Keratinocyte (primary cell): ENCODE measurements at places on chromosomes 12 and 14. TPM values are rescaled to one million over a fixed set of nuclear protein-coding genes. Genes with fewer than 3 reads are reported as not detected.

The EID3 gene
- polyA plus RNA-seq = 0.75 to 1.8 TPM (median 1.2 TPM) in 3 replicates

DNA sequence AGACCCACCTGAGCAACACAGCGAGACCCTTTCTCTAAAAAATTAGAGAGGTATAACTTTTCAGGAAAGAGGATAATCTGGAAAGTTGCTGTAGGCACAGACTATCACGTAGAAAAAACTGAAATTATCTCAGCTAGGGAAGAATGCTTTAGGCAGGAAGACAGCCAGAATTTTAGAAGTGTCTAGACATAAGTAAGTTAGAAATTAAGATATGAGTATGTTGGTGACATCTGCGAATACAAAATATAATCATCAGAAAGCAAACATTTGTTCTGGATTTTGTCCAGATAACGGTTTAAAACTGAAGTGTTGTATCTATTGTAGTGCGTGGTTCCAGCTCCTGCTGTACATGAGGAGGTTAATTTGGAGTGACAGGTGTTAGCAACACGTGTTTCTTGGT is 123.2 kb downstream of the FBXL14 start:
- DNase-seq = no peak
- no peaks in the 10 kb centered on the region for H3K27me3 ChIP-seq
- H3K27ac ChIP-seq = no peak overlapping the region
- H3K36me3 ChIP-seq = no peaks in the 10 kb centered on the region
- H3K4me1 ChIP-seq = peaks cover 30% of the 10 kb centered on the region

- H3K4me1 ChIP-seq = no peaks in the 10 kb centered on the region
- H3K27me3 ChIP-seq = no peaks in the 10 kb centered on the region
- H3K36me3 ChIP-seq = peaks cover 8% of the 10 kb centered on the region
These were observed 26.4 kb downstream of the TM7SF3 start for GRCh38 chr12:26987634-26988424.

DNA sequence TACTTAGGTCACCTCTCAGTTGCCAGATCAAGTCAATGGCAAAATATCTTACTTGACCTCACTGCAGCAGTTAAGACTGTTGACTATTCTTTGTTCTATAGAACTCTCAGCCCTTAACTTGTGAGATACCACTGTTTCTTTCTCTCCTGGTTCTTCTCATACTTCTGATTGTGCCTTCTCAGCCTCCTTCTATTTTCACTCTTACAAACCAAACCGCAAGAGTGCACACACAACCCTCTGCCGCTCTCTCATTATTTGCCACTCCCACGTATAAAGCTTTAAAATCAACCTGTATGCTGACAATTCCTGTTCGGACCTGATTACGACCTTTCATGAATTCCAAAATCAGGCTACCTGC is 4.5 kb downstream of the E2F7 start:
- no peaks in the 10 kb centered on the region for H3K27me3 ChIP-seq
- no peak for DNase-seq
- H3K36me3 ChIP-seq = peaks cover 5% of the 10 kb centered on the region
- no peak overlapping the region for H3K4me3 ChIP-seq
- H3K4me1 ChIP-seq = peaks cover 24% of the 10 kb centered on the region

- H3K4me1 ChIP-seq = no peaks in the 10 kb centered on the region
- H3K27ac ChIP-seq = no peak overlapping the region
- no peak overlapping the region for H3K4me3 ChIP-seq
- H3K36me3 ChIP-seq = no peaks in the 10 kb centered on the region
These were observed 42.6 kb downstream of the TMEM63C start for GRCh38 chr14:77224212-77224611.

- H3K36me3 ChIP-seq = no peaks in the 10 kb centered on the region
- H3K27ac ChIP-seq = no peak overlapping the region
- no peak for DNase-seq
- H3K27me3 ChIP-seq = no peaks in the 10 kb centered on the region
These were observed 26.3 kb downstream of the CMA1 start for GRCh38 chr14:24481622-24482324.

- H3K36me3 ChIP-seq = no peaks in the 10 kb centered on the region
- H3K4me1 ChIP-seq = no peaks in the 10 kb centered on the region
- H3K4me3 ChIP-seq = no peak overlapping the region
- H3K27ac ChIP-seq = no peak overlapping the region
- peaks cover 5% of the 10 kb centered on the region for H3K27me3 ChIP-seq
These were observed 18.7 kb upstream of the FBRSL1 start for GRCh38 chr12:132471011-132471857.

- no peak overlapping the region for H3K27ac ChIP-seq
- no peaks in the 10 kb centered on the region for H3K4me1 ChIP-seq
- no peaks in the 10 kb centered on the region for H3K27me3 ChIP-seq
- no peak for DNase-seq
These were observed 38.0 kb downstream of the RIMBP2 start for GRCh38 chr12:130677957-130678558.

DNA sequence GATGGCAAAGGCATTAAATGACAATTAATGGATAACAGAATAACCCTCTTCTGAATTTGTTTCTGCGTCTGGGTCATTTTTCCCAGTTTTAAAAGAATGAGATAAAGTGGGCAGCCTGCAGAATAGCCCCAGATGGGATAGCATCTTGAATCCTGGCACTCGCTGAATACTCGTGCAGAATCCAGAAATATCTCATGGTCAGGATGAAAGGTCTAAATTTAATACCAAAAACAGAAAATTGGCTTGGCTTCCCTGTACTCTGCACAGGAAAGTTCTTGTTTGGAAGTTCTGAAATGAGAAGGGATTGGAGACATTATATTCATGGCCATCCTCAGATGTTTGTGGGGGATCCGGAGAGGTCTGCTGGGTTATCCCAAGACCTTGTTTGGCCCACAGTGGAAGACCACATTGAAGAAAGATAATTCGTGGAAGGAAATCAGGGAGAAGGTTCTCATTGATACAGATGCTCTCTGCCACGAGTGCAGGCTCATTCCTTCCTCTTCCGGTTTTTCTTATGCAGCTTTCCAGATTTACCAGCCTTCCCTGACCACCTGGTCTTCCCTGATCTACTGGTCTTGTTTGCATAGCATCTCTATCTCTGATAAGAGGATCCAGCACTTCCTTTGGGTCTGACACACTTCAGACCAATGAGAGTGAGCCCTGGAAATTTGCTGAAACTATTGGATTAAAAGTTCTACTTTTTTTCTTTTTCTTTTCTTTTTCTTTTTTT is 6.0 kb upstream of the IFT81 start:
- no peak for DNase-seq
- H3K4me3 ChIP-seq = no peak overlapping the region
- H3K4me1 ChIP-seq = no peaks in the 10 kb centered on the region

DNA sequence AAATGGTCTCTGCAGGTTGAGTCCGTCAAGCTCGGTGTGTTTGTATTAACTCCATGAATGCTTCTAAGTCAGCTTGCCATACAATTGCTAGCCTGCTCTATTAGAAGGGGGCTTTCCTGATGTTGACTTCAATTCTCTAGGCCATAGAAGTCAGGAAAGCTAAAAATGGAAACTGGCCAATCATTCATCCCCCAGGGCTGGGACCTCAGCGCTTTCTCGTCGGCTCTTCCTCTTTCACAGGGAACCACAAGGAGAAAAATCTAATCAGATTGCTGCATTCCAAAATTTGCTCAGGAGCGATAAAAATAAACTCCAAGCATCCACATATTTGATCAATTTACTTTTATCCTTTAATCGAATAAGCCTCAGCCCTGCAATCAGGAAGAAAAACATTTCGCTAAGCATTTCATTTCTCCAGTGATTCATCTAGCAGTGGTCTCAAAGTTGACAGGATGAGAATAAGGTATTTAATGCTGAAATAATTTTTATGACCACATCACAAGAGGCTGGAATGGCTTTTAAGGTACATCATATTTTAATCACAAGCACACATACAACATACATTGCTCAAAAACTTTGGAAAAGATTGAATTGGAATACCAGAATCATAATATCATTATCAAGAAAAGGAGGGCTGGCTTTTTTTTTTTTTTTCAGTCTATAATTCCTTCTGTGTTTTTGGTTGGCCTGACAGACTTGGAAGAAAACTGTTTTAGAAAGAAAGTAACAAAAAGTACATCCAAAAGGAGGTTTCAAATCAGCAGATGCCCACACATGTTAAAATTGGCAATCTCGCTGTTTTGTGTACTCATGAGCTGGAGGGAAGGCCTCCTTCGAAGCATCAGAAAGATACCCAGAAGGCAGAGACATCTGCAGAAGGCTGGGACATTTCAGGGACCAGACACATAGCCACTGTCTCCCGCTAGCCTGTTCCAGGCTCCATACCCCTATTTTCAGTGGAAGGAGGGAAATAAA is 316.3 kb downstream of the NUAK1 start:
- no peaks in the 10 kb centered on the region for H3K36me3 ChIP-seq
- H3K4me1 ChIP-seq = no peaks in the 10 kb centered on the region
- H3K27me3 ChIP-seq = no peaks in the 10 kb centered on the region
- no peak overlapping the region for H3K4me3 ChIP-seq
- no peak overlapping the region for H3K27ac ChIP-seq

GRCh38 chr14:90398315-90398839 is 1.5 kb downstream of the CALM1 start:
- no peak for DNase-seq
- peaks cover 34% of the 10 kb centered on the region for H3K36me3 ChIP-seq
- peak overlapping the region; percentile 76 for H3K4me3 ChIP-seq
- H3K27me3 ChIP-seq = no peaks in the 10 kb centered on the region
